CD8-positive, alpha-beta T cell (primary cell): ENCODE measurements at places on chromosomes 6 and 20.

- DNase-seq: no peak
These were observed 15.2 kb downstream of the TFEB start for GRCh38 chr6:41720262-41720620.

DNA sequence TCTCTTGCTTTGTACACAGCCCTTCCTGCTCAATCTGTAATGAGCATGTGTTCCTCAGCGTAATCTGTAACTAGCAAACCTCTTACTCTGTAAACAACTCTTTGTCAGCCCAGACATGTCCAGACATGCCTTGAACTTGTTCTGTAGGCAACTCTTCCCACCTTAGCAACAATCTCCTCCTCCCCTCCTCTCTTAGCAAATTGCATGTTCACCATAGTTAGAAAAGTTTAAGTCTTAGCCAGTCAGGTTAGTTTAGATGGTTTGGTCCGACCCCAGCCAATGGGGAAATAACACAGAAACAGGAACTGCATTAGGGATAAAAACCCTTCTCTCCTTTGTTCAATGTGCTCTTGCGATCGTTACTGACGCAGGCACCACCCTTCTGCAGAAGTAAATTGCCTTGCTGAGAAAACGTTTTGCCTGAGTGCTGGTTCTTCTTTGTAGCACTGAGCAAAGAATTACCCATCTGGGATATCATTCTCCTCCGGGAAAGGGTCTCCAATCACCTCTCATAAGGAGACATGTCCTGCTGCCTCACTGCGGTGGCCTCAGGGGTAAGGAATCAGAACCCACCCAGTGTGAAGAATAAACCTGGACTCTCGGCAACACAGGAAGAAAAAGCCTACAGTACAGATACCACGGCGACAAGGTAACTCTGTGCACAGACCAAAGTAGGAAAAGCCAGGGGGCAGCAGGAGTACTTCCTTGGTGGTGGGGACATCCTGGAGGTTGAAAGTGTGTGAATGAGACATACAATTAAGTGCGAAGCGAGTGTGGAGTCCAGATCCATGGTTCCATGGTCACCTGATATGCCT is 26.2 kb downstream of the PLN start:
- DNase-seq: no peak

DNA sequence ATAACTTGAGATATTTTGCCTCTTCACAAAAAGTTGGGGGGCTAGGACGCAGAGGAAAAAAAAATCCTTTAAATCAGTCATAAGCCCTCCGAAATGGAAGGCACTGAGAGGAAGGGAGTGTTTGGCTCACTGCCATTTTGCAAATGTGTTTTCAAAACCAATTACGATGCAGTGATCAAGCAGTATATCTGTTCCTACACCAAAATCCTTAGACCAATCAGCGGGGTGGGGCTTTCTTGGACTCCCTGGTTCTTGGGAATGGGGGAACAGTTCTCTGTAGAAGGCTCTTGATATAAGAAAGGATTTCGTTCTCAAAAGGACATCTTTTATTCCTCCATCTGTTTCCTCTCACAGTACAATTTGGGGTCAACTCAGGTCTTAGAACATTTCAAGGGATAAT is 478.6 kb upstream of the JARID2 start:
- no peak for DNase-seq

GRCh38 chr20:25532971-25533391 is 52.4 kb downstream of the NINL start:
- DNase-seq: no peak

DNA sequence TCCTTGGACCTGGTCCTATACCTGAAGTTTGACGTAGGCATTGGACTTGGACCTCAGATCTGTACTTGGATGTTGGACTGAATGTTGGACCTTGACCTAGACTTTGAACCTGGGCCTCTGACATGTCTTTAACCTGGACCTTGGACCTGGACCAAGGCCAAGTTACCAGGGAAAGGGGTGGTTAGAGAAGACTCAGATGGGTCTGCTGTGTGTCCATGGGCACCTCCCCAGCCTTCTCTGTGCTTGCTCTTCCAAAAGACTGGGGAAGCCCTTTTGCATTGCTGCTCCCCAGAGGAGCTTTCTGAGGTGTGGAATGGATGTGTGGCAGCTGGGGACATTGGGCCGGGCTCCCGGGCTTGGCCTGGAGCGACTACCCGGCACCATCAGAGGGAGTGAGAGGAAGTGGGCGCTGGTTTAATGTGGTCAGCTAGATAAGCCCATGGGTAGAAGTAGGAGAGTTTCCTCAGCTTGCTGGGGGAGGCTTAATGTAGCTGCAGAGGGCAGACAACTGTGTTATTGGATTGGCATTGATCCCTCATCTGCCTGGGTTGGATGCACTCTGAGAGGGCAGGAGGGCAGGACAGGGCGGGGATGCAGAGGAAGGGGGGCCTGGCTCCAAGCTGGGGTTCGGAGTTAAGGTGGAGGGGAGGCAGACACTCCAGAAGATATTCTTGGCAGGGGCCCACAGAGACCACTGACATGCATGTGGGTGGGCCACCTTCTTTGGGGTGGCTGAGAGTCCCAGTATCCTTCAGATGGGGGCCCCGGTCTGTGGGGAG is 4.2 kb downstream of the SCRT2 start:
- DNase-seq: no peak

- DNase-seq: no peak
These were observed 255.6 kb downstream of the LRFN2 start for GRCh38 chr6:40331545-40331944.
